M059J (cell line): ENCODE measurements at places on chromosomes 2 and 18. TPM values are rescaled to one million over a fixed set of nuclear protein-coding genes. Genes with fewer than 3 reads are reported as not detected.
A peak's percentile ranks its signal among the peaks of the same experiment; 100 is the strongest.

The GRHL1 gene
- total RNA-seq: 3.2 and 5.7 TPM in 2 replicates

The CCDC74B gene
- total RNA-seq: 4.2 and 5.8 TPM in 2 replicates

The TBR1 gene
- total RNA-seq: not detected in 2 replicates

The WDR7 gene
- total RNA-seq: 5.2 and 9.8 TPM in 2 replicates

The NXPH2 gene
- not detected in 2 replicates for total RNA-seq

The KLF11 gene
- total RNA-seq: 9.6 and 10.4 TPM in 2 replicates

The ASXL3 gene
- not detected in 2 replicates for total RNA-seq

The PTPRN gene
- total RNA-seq: 1.1 and 1.7 TPM in 2 replicates

The EFR3B gene
- 0.02 and 0.42 TPM in 2 replicates for total RNA-seq

The MROH2A gene
- not detected in 2 replicates for total RNA-seq

The SGPP2 gene
- total RNA-seq: 0.05 TPM in 1 of 2 replicates, not detected in the other

The GALNT3 gene
- total RNA-seq: 0.59 and 1.9 TPM in 2 replicates

The SERPINB11 gene
- total RNA-seq: not detected in 2 replicates

The APOB gene
- not detected in 2 replicates for total RNA-seq

The CTLA4 gene
- not detected in 2 replicates for total RNA-seq

DNA sequence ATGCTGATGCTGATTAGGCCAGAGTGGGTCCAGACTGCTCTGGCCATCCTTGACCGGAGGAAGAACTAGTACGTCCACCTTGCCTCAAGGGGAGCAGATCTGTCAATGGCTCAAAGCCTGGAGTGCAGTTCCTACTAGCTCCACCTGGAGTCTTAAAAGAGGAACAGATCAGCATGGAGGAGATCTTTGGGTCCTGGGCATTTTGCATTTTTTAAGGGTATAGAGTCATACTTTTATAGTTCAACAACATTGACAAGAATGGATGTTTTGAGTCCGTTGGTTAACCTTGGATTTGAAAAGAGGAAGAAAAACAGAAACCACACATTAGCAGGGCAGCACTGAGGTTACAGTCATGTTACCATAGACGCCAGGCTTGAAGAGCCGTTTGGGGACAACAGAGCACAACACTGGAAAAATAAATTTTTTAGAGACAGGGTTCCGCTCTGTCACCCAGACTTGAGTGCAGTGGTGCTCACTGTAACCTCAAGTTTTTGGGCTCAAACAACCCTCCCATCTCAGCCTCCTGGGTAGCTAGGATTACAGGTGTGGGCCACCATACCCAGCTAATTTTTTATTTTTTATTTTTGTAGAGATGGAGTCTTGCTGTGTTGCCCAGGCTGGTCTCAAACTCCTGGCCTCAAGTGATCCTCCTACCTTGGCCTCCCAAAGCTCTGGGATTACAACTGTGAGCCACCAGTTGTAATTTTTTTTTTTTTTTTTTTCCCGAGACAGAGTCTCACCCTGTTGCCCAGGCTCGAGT lies 78.5 kb downstream of the PRKCE start:
- DNase-seq: peak; percentile 8

DNA sequence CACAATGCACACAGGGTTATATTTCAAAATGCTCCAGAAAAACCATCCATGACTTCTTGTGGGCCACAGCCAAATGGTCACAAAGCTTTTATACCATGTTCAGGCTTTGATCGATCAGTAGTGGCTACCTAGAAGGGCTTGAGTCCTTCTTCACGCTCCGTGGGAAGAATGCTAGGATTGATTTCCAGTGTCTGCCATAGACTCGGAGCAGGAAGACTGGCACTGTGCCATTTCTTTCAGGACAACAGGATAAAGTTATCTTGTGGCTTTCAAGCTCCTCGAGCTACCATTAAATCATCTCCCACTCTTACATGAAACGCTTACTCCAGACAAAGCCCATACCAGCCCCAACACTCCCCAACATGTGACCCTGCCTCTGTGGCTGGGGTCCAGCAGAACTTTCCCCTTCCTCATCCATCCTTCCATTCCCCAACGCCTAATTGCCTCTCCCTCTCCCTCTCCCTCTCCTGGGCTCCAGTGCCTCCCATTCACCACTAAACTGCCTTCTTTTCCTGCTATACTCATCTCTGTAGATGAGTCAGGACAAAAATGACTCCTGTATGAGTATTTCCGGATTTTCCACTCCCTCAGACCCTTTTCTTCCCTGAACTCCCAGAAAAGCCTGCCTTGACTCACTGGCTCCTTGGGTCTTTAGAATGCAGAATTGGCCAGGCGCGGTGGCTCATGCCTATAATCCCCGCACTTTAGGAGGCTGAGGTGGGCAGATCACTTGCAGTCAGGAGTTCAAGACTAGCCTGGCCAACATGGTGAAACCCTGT lies 40.9 kb downstream of the ADD2 start:
- DNase-seq: peak; percentile 83

- peak; percentile 63 for DNase-seq
Measured at GRCh38 chr2:216696751-216697560, 1.6 kb upstream of the IGFBP5 start.

DNA sequence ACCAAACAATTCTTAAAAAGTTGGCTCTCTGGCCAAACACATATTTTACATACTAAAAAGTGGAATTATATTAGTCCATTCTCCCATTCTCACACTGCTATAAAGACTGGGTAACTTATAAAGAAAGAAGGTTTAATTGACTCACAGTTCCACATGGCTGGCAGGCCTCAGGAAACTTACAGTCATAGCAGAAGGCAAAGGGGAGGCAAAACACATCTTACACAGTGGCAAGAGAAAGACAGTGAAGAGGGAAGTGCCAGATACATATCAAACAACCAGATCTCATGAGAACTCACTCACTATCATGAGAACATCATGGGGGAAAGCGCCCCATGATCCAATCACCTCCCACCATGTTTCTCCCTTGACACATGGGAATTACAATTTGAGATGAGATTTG lies 42.6 kb downstream of the EDAR start:
- no peak for DNase-seq

- no peak for DNase-seq
Measured at GRCh38 chr2:108392029-108392428, 14.3 kb downstream of the SULT1C4 start.

DNA sequence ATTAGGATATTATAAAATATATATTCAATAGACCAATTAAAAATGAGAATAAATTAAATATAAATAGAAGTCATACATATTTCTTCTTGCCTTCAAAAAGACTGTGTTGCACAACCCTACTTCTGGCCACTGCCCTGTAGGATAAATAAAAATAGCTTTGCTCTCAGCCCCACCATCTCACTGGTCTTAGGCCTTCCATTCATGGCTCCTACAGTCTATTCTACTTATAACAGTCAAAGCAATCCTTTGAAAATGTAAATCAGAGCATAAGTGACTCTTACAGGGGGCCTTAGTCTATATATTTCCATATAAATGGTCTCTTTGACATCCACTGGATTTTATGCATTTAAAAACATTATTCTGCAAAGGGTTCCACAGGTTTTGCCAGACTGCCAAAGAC lies 72.9 kb downstream of the KLF7 start:
- DNase-seq: no peak

- DNase-seq: peak; percentile 41
Measured at GRCh38 chr2:25042321-25043240, 705 bp downstream of the EFR3B start.

GRCh38 chr2:99819766-99820165 lies 322.6 kb downstream of the AFF3 start:
- no peak for DNase-seq

GRCh38 chr18:43587538-43588153 lies 310.4 kb upstream of the SYT4 start:
- DNase-seq: peak; percentile 45

DNA sequence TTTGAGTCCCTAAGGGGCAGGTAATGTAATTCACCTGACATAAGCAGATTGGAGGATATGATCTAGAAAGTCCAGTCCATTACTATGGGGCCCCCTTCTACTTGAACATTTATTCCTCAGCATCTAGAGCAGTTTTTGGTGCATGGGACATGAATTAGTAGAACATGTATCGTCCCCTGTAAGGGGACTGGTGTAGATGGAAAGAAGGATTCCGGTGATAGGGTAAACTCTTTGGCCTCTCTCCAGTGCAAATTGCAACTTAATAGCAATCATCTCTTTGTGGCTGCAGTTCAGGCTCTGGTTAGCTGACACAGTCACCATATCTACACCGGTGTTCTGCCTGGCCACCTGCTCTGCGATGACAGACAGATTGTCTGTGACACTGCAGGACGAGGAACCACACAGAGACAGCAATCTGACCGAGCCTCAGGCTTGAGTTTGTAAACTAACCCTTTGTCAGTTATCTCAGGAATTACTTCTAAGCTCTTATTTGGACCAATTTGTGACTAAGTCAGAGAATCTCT lies 6.4 kb upstream of the SLC8A1 start:
- peak; percentile 27 for DNase-seq

DNA sequence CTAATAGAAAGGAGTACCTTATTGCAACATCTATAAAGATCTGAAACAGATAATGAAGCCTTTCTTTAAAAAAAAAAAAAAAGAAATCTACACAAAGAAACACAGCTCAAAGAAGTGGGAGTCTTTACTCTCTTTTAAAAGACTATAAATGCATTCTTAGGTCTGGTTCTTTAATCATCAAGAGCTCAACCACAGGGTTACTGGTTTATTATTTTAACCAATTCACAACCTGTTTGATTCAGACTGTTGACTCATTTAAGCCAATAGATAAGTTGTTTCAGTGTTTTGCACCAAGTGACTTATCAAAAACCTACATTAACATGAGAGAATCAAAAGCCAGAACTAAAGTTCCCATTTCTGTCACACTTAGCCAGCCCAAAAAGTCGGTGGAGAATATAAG lies 93.1 kb downstream of the TCF4 start:
- DNase-seq: peak; percentile 79

DNA sequence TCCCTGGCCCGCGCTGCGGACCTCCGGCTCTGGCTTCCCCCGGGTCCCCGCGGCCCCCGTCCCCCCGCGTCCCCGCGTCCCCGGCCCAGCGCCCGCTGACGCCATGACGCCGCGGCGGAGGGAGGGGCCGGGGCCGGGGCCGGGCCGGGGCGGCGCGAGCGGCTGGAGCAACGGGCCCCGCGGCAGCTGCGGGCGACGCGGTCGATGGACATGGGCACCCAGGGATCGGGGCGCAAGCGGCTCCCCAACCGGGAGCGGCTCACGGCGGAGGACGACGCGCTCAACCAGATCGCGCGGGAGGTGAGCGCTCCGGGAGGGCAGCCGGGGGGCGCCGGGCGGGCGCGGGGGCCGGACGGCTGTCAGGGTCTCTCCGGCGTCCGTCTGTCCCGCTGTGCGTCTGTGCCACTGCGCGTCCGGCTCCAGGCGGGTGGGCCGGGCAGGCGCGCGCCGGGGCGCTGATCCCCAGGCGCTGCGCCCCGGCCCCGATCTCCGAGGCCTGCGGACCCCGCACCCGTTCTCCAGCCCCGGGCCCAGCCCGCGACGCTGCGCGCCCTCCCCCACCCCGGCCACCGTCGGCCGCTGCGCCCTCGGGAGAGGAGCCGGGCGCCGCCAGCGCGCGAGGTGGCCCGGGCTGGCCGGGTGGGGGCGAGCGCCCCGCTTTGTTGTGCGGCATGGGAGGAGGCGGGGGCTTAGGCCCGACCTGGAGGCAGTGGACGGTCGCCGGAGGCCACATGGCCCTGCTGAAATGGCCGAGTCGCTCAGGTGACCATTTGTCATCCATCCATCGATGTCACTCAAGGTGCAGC lies at the start of gene LRRFIP1:
LRRFIP1 (plus strand) TSS at position 147 of the 806 bp plus-strand sequence; CDS start at position 205, 58 bp downstream.
- DNase-seq: peak; percentile 23

DNA sequence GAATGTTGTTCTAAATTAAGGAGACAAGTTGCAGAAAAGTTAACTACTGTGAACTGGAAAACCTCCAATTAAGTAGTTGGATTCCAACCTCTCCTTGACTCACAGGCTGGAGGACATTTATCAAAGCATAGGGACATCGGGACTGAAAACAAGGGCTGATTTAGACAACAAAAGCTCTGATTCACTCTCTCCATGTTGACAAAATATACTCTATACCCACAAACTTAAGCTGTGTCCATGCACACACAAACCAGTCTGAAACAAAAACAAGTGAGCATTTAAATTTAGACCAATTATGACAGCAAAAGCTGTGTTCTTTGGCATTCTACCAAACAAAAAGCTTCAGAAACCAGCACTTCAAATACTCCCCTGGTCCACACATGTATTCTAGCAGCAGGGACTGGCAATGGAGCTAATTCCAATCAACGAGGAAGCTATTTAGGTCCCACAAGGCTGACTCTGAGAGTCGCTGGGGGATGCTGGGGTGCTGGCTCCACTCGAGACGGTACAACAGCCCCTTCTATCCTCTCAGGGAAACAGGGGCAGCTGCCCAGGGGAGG lies 71.4 kb downstream of the NXPH2 start:
- peak; percentile 70 for DNase-seq

GRCh38 chr2:7031547-7032245 lies 114.5 kb downstream of the RNF144A start:
- DNase-seq: peak; percentile 41

DNA sequence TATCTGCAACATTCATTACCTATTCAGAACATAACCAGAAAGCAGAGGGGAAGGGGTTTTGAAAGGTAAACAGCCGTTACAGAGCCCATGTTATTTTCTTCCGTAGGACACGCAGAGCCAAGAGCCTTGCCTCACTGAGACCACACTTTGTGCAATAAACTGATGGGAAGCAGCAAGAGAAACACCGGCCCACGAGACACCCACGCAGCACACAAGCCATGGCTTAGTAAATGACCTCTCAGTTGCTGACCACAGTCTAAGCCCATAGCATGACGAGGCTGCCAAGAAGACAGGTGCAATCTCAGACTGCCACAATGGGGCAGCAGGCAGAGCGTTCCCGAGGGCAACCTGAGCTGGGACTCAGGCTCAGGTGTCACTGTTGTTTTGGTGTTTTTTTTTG lies 59.6 kb downstream of the CABYR start:
- DNase-seq: no peak

DNA sequence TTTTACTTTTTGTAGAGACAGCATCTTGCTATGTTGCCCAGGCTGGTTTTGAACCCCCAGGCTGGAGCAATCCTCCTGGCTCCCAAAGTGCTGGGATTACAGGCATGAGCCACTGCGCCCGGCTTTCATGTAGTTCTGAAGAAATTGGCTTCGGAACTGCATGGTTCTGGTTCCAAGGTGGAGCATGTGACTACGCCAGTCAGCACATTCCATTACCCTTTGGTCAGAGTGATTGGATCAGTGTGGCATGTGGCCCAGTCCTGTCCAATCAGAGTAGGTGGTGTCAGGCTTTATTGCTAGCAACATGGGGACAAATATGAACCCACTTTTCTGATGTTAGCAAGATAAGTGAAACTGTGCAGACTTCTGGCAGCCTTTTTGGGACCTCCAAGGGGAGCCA lies 16.3 kb upstream of the ATOH8 start:
- DNase-seq: peak; percentile 72

DNA sequence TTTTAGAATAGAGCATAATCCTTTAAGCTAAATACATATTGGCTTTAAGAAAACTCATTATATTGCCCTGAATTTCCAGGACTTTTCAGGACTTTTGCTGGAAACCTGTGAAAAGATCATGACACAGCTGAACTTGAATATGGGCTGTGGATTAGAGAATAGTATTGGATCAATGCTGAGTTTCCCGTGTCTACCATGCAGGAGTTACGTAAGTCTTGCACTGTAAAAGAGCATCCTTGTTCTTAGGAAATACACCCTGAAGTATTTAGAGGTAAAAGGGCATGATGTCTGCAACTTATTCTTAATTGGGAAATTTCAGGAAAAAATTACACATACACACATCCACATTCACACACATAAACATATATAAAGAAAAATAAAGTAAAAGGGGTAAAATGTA lies 82.1 kb downstream of the ZFP36L2 start:
- no peak for DNase-seq

GRCh38 chr18:74951165-74951760 lies 257.7 kb downstream of the PTGR3 start:
- peak; percentile 93 for DNase-seq

- no peak for DNase-seq
Measured at GRCh38 chr18:57585421-57585820, 1.1 kb downstream of the FECH start.
